Neuronal stem cell (in vitro differentiated cells): ENCODE measurements at places on chromosomes 1 and 21.

- no peak for DNase-seq
These were observed 11.9 kb downstream of the PHTF1 start for GRCh38 chr1:113747376-113747775.

- no peak for DNase-seq
These were observed 8.8 kb upstream of the COL16A1 start for GRCh38 chr1:31712630-31713029.

DNA sequence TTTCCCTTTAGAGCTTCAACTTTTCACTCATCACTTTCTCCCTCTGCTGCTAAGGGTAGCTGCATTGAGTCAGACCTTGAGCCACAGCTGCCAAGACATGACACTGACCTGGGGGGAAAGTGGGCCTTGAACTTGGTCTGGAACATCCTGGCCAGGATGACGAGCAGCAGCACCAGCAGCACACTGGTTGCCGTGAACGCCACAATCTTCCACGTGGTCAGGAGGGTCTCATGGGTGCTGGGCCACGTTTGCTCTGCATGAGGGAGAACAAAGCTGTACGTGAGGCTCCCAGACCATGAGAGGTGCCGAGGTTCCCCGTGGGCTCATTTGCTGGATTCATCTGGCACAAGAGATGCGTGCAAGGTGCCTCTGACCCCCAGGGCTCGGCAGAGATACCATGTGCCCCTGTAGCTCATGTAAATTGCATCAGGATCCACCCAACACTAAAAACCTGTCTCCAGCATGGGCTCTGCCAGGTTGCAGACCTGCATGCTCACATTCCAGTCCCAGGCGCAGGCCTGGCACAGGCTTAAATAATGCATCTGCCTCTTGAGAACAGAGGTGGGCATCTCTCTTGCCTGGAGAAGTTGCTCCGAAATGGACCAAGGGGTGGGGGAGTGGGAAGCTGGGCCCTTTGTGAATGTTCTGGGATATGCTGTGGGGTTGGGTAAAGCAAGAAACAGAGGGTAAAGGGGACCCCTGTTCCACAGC, 84.6 kb upstream of the TLR5 start:
- DNase-seq = no peak

- no peak for DNase-seq
These were observed 917 bp downstream of the MEX3A start for GRCh38 chr1:156081180-156081916.

GRCh38 chr1:154729577-154729976, 121.6 kb upstream of the ADAR start:
- no peak for DNase-seq

GRCh38 chr1:43590388-43590925, 59.5 kb upstream of the KDM4A start:
- no peak for DNase-seq

DNA sequence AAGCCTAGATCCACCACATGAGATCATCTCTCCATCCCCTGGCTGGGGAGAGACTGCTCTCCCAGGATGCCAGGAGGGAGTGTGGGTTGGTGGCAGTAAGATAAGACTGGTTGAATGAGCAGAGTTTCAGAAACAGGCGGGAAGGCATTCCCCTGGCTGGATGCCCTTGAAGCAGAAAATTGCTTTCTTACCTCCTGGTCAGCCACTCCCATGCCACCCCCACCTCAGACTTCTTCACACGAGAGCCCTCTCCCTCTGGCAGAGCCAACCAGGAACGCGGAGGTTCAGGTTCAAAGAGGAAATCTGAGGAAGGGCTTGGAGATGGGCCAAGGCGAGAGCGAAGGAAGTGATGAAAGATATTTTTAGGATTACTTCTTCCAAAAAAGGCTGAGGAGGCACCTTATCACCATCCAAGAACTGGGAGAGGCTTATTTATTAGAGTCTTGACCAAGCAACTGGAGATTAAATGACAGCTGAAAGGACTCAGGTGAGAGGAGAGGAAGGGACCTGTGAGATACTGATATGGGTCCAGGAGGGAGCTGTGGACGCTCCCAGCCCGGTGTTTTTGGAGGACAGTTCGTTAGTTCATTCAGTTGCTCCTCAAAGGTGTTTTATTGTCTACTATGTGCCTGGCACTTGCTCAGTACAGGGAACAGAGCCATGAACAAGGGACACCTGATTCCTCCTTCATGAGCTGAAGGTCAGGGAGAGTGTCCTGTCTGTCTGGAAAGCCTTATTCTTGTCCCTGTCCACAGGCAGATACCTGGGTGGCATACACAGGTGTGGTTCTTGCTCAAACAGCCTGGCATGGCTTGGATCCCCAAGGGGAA, 18.9 kb upstream of the SLC26A9 start:
- no peak for DNase-seq

- no peak for DNase-seq
These were observed 81.3 kb downstream of the MAST2 start for GRCh38 chr1:45884700-45885099.

- no peak for DNase-seq
These were observed 74.7 kb upstream of the CLDN14 start for GRCh38 chr21:36554411-36555157.

GRCh38 chr1:244665771-244666217, 12.9 kb downstream of the DESI2 start:
- no peak for DNase-seq

- DNase-seq = no peak
These were observed 222.8 kb downstream of the RHOU start for GRCh38 chr1:228958121-228958520.

- no peak for DNase-seq
These were observed 262.5 kb downstream of the GRIK3 start for GRCh38 chr1:36771660-36772284.

DNA sequence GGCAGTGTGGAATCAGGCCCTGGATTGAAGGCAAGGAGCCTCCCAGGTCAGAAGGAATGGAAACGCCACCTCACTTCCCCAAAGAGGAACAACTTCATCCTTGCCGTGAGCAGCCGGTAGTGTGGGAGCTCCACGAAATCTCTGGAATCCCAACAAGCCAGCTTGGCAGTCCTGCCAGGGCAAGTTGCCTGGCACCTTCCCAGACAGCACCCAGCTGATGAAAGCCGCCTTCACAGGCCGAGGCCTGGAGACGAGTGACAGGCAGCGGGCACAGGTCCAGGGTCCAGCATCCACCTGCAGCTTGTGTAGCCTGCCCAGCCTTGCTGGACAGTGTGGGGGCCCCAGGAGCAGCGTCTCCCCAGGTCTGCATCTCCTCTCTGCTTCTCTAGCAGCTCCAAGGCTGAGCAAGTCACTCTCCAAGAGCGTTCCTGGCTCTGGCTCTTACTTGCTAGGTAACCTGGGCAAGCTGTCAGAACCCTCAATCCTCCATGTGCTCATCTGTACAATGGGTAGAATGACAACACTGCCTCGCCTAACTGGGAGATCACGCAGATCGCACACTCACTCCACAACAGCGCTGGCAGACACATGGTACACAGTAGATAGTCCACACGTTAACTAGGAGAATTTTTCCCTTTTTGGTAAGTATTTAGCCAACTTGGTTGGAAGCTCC, 43.0 kb downstream of the ACOT7 start:
- DNase-seq = no peak

- DNase-seq = no peak
These were observed 221.2 kb downstream of the DISC1 start for GRCh38 chr1:231847612-231848397.

DNA sequence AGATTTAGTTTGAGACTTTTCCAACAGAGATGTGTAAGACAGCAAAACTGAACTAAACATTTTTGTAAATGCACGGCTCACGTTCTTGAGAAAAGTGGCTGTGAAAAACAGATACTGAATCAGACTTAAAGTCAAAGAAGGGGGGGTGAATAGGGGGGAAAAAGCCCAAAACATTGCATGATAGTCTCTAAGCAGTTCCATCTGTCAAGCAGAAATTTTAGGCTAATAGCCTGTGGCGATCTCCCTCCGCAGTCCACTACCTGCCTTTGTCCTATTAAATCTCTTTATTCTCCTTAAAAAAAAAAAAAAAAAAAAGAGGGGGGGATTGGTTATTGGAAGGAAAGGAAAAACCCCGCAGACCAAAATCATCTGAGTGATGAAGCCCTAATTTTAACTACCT, 217.6 kb upstream of the NFIA start:
- no peak for DNase-seq

DNA sequence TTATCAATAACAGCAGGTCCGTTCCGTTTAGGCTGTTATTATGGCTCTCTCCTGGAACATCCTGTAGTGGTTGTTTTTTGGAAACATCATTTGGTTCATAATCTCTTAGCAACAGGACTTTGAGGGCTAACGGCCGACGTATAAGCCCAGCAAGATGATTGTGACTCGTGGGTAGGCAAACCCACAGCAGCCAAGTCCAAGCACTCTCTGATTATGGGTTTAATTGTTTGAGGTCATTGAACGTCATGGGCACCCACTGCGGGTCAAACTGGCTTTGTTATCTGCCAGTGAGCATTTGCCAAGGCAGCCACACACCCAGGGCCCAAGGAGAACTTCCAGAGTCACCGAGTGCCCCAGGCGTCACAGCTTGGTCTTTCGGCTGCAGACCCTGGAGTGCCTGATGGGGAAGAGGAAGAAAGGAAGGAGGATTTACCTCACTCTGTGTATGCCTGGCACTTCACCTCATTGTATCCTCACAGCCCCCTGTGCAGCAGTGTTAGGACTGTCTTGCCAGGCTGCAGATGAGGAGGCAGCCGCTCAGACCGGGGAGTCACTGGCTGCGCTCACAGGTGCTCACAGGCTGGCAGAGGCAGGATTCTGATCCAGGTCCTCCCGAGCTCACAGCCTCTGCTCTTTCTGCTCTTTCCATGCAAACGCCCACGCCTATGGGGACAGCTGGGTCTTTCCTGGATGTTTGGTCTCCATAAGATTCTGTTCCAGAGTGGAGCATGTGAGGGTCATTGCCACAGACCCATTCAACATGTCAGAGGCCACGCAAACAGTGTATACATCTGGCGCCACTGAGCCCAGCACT, 30.8 kb upstream of the EPS8L3 start:
- no peak for DNase-seq

- no peak for DNase-seq
These were observed 13.4 kb upstream of the OLFML3 start for GRCh38 chr1:113965703-113966412.

DNA sequence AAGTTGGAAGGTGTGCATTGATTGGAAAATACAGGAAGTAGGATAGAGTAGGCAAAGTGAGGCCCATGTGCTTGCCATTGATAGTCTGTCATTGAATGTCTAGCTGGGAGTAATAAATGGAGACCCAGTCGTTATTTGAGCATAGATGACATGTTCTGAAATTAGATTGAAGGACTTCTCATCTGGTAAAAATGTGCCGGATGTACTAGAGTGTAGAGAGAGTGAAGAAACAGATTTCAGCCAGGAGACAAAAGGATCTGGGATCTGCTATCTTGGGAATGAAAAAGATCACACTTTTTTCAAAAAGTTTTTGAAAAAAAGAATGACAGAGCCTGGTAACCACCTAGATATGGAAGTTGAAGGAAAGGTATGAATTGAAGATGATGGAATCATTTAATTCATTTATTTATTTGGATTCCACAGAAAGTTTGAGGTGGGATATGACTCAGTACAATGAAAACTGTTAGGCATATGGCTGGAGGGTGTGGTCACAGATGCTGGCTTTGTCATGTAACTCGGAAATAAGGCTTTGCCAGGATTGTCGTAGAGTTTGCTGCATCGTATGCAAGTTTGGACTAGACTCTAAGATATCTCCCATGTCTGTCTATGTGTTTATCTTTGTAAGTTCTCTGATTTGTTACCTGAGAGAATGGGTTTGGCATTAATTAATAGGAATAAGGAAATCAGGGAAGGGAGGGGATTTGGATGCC, 137.1 kb downstream of the PBX1 start:
- no peak for DNase-seq

DNA sequence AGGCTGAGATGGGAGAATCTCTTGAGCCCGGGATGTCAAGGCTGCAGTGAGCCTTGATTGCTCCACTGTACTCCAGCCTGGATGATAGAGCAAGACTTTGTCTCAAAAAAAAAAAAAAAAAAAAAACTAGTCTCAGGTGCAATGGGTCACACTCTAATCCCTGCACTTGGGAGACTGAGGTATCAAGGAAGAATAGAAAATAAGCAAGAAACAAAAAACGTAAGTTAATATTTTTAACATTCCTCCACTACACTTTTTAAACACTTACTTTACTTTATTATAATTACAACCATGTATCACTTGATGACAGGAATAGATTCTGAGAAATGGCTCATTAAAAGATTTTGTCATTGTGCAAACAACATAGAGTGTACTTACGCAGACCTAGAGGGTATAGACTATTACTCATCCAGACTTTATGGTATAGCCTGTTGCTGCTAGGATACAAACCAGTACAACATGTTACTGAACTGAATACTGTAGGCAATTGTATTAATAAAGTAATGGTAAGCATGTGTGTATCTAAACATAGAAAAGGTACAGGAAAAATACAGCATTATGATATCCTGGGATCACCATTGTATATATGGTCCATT, 1244.1 kb upstream of the ADGRL4 start:
- DNase-seq = no peak

- DNase-seq = no peak
These were observed 300.3 kb downstream of the DSCAM start for GRCh38 chr21:40546647-40547046.

DNA sequence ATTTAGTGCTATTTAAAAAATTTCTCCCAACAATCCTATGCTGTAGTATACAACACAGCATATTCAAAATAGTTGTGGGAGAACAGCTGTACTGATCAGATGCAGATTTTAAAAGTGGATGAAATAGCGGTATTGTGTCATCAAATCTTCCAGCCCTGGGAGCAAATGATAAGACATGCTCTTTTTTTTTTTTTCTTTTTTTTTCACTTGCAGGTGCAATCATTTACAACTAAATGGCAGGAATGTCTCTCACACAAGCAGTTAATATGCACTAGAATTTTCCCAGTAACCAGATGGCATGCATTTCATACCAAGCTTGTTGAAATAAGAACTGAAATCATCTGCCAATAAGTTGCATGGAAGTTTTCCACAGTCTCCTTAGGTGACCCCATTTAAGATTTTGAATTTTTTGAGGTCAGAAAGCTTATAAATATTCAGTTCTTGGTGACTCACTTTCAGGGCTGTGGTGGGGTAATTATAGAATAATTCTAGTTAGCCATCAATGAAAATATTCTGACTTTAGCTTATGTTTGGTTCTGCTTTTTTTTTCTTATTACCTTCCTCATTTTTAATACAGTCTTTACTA, 623.9 kb upstream of the NR5A2 start:
- no peak for DNase-seq

- no peak for DNase-seq
These were observed 21.3 kb downstream of the IFI16 start for GRCh38 chr1:159030877-159031447.

DNA sequence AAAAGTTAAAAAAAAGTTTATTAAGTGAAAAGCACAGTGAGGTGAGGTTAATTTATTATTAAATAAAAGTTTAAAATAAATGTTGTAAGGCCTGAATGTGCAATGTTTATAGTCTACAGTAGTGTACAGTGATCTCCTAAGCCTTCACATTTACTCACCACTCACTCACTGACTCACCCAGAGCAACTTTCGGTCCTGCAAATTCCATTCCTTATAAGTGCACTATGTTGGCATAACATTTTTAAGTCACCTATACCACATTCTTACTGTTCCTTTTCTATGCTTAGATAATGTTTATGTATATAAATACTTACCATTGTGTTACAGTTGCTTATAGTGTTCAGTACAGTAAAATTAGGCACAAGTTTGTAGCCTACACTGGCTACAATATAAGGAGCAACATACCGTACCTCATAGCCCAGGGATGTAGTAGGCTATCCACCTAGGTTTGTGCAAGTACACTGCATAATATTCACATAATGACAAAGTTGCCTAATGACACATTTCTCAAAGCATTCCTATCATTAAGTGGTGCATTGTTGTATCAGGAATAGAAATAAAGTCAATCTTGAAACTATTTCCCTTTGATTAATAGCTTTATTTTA, 426.5 kb upstream of the BRINP3 start:
- DNase-seq = no peak

- DNase-seq = no peak
These were observed 178.4 kb downstream of the ADSS2 start for GRCh38 chr1:244273262-244273844.
